ENCODE measurements at places on chromosomes 1 and 21.

- DNase-seq, result no peak
Measured at GRCh38 chr1:184449916-184450315, 63.1 kb downstream of the C1orf21 start.

GRCh38 chr1:172323686-172324085 lies 96.8 kb upstream of the C1orf105 start:
- no peak for DNase-seq

GRCh38 chr1:44314452-44314851 lies 40.6 kb downstream of the ERI3 start:
- no peak for DNase-seq

- DNase-seq, result peak; percentile 84
Measured at GRCh38 chr1:110207831-110208230, 2.3 kb upstream of the KCNC4 start.

GRCh38 chr1:197451381-197451780 lies 183.3 kb downstream of the CRB1 start:
- DNase-seq, result no peak

DNA sequence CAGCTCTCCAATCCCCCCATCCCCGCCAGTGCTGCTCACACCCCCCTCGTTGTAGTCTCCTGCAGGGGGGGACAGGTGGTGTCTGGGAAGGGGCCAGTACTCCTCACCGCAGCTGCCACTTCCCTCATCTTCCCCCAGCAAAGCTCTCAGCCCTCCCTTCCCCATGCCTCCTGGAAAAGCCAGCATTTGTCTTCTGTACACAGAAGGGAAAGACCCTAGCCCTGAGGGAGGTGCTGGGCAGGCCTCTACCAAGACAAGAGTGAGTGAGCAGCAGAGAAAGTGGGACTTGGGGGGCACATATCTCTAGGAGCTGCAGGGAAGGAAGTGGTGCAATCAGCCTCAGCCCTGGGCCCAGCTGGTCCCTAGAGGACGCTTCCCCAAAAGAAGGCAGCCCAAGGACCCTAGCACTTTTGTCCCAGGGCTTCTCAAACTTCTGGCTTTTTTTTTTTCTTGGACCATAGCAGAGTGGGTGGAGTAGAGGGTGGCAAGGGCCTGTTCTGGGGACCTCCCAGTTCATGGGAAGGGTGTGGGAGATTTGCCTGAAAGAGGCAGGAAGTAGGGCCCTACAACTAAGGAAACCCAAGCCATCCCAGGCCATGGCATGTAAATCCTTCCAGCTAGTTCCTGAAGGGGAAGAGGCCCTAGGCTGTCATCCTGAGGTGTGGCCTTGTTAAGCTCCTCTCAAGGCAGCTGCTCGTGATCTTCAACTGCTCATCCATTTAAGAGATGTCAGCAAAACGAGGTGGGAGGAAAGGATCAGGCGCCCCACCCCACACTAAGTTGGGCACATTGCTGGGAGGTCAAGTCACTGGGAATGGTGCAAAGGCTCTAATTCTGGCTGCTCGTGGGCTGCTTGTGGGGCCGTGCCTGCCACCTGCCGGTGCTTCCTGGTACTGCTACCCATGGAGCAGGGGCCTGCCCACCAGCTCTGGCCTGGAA lies 12.6 kb downstream of the ZC3H12A start:
- peak; percentile 79 for DNase-seq

DNA sequence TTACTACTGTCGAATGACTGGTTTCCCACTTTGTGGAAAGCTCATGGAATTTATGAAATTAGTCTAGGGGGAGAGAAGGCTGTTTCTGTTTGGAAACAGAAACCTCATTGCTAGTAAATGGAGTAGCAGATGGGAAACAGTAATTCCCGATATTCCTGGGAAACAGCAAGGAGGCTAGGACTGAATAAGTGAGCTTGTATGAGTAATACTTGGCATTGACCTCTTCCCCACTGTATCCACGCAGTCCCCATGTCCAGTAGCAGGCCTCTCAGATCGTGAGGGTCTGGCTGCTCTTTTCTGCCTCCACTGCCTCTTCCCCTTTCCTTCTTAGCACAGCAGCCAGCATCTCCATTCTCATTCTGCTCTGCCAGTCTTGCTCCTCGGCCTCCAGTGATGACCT lies 75.5 kb downstream of the PRDM2 start:
- DNase-seq, result no peak
